SJSA1 (cell line): ENCODE measurements at places on chromosomes 6 and 20.

- no peak for DNase-seq
Measured at GRCh38 chr20:49272654-49273053, 5.2 kb downstream of the ZNFX1 start.

DNA sequence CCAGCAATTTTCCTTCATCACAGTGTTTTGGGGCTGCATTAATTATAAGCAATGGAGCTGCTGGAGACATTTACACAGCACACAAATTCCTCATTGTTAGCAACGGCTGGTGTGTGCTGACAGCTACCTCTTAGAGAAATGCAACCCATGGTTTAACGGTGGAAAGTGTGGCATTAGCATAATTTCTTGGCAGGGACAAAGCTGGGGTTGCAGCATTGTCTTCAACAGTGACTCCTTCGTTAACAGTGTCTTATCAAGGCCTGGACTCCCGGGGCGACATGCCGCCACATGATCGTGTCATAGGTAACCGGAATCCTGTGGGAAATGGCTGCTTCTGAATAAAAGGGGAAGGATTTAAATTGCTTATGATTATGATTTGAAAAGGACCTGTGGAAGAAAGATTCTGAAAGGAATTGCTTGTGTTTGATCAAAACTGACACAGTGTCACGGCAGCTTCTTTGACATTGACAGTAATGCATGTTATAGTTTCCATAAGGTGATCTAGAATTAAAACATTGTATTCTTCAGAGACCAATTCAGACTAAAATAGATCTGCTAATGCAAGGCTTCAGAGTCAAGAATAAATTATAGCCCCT, 128.0 kb downstream of the UST start:
- DNase-seq, result no peak

- no peak for DNase-seq
Measured at GRCh38 chr6:63803371-63803770, 167.8 kb downstream of the PHF3 start.

DNA sequence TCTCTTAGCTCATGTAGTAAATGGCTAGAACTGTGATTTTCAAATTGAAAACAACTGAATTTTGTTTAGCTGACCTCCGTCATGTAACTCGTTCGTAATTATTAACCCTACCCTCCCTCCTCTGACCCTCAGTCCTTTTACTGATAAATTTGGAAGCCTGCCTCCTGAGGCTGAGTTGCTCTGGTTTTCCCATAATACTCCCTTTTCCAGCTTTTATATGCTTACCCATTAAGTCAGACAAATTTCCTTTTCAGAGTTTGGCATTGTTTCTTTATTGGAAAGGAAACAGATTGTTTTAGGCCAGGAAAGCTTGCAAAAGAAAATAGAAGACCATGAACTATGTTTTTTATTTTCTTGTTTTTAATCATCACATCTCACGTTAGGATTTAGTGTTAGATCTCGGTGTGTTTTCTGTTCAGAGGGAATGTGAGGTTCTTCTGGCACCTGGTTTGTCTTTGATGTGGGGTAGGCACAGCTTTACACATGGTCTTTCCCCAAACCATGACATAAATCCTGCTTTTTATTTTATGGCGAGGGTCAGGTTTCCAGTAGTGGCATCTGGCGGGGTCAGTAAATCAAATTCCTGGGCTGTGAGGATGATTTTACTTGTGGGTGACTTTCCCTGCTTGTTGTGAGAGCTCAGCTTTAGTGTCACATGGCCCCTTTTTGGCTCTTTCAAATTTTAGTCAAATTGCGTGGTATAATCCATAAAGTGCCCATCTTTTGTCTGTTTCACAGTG, 24.5 kb downstream of the PLCB4 start:
- DNase-seq, result no peak
